ENCODE measurements at places on chromosomes 3 and 15.

DNA sequence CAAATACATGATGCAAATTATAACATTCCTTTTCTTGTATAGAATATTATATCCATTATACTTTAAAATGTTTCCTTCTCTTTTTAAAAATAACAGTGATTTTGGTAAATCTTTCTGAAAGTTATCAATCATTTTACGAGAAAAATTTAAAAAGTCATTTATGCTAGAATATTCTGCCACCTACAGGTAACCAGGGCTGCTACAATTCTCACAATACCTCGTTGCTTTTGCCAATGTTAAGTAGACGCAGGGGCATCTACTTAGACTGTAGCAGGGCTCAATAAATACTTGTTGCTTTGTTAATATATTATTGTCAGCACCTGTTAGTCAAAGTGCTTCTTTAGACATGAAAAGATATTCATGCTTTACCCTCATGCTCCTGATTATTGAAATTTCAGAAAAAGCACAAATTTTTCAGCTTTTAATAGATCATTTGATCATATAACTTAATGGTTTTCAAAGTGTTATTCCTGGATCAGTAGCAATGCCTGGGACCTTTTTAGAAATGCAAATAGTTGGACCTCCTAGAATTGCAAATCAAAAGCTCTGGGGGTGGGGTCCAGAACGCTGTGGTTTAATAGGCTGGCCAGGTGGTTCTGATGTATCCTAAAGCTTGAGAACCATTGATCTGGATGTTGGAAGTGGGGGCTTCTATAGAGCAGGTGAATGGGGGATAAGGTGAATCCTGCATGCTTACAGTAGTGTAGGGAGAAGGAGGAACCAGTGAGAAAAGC, 223.6 kb upstream of the PDZRN3 start:
- H3K4me3 ChIP-seq, result no peak overlapping the region
- DNase-seq, result peak; percentile 45
- no peaks in the 10 kb centered on the region for H3K36me3 ChIP-seq

GRCh38 chr3:13651057-13651400, 102.1 kb downstream of the FBLN2 start:
- no peaks in the 10 kb centered on the region for H3K36me3 ChIP-seq
- peaks cover 15% of the 10 kb centered on the region for H3K4me1 ChIP-seq
- H3K4me3 ChIP-seq, result no peak overlapping the region
- no peak for DNase-seq
- H3K27ac ChIP-seq, result no peak overlapping the region
- H3K27me3 ChIP-seq, result peaks cover 52% of the 10 kb centered on the region

GRCh38 chr15:67884514-67885174, 44.8 kb upstream of the RNU6-1 start:
- H3K27me3 ChIP-seq, result peaks cover 24% of the 10 kb centered on the region
- peak overlapping the region; percentile 46 for H3K27ac ChIP-seq
- DNase-seq, result peak; percentile 78
- peak overlapping the region; percentile 50 for H3K4me3 ChIP-seq

DNA sequence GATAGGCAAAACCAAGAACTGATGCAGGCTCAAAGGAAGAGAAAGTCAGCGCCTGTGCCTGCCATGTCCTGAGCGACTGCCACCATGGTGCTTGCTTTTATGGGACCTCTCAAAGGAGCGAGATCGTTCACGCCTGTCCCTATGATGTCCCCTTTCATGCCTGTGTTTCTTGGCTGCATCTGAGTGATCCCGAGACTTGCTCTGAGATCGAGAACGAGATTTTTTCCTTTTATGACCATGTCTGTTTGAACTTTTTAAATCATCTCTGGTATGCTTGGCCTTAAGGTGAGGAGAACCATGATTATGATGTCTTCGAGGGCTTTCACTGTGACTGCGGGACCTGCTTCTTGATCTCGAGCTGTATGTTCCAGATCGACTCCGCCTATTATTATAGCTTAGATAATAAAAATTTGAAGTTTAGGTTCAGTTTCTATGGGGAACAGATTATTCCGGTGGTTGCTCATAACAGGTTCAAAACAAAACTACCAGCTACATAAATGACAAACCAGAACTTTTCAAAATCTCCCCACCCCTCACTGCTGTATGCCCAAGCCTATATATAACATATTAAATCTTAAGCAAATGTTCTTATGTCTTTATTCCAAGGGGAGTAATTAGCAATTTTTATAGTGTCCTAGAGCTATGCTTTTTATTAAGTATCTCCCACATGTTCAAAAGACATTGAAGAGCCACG, 11.6 kb downstream of the CCNL1 start:
- peaks cover 12% of the 10 kb centered on the region for H3K36me3 ChIP-seq
- no peaks in the 10 kb centered on the region for H3K27me3 ChIP-seq
- no peaks in the 10 kb centered on the region for H3K4me1 ChIP-seq
- H3K27ac ChIP-seq, result no peak overlapping the region

- no peaks in the 10 kb centered on the region for H3K36me3 ChIP-seq
- H3K4me3 ChIP-seq, result no peak overlapping the region
- H3K27ac ChIP-seq, result peak overlapping the region; percentile 54
- no peak for DNase-seq
- H3K27me3 ChIP-seq, result no peaks in the 10 kb centered on the region
These were observed 8.6 kb downstream of the SNRK start for GRCh38 chr3:43294975-43295374.

- no peak for DNase-seq
- H3K4me3 ChIP-seq, result no peak overlapping the region
- peaks cover 21% of the 10 kb centered on the region for H3K27me3 ChIP-seq
- H3K27ac ChIP-seq, result no peak overlapping the region
- H3K4me1 ChIP-seq, result no peaks in the 10 kb centered on the region
- no peaks in the 10 kb centered on the region for H3K36me3 ChIP-seq
These were observed 121.8 kb downstream of the IL20RB start for GRCh38 chr3:137079571-137079970.

DNA sequence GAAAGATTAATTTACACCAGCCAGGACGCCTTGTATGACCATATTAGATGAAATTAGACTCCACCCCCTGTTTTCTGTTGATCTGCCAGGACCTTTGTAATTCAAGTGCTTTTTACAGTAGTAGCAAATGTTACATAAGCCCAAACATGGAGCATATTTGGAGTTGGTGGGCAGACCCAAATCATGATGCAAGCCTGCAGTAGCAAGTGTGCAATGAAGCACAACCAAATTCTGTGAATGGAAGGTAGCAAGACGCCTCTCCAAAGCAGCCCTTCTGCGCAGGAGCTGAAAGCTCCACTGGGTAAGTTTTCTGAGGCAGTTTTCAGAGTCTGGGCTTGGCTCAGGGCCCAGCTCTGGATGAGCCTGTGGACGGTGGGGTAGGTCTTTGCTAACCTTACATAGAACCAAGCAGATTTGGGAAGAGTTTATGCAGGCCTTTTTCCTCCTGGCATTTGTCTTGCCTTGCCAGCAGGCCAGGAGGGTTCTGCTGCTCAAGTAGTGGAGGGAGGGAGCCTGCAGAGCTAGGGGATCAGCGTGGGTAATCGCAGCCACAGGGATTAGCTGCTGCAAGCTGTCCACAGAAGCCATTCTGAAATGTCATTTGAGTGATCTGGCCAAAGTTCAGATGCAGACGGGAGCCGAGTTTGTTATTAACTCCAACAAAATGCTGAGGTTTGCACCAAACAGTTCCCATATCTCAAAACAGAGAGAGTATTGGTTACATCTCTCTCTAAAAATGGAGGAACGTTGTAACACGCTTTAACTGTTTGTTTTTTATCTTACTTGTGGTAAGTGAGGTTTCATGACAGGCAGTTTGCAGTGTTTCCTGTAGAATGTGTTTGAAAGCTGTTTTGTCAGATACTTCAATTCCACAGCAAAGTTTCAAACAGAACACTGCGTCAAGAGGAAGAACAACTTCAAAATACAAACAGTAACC, 55.4 kb downstream of the PSMD6 start:
- peak overlapping the region; percentile 54 for H3K4me3 ChIP-seq
- H3K27ac ChIP-seq, result peak overlapping the region; percentile 88
- H3K4me1 ChIP-seq, result peaks cover 15% of the 10 kb centered on the region
- H3K36me3 ChIP-seq, result no peaks in the 10 kb centered on the region
- no peaks in the 10 kb centered on the region for H3K27me3 ChIP-seq
- DNase-seq, result peak; percentile 75

DNA sequence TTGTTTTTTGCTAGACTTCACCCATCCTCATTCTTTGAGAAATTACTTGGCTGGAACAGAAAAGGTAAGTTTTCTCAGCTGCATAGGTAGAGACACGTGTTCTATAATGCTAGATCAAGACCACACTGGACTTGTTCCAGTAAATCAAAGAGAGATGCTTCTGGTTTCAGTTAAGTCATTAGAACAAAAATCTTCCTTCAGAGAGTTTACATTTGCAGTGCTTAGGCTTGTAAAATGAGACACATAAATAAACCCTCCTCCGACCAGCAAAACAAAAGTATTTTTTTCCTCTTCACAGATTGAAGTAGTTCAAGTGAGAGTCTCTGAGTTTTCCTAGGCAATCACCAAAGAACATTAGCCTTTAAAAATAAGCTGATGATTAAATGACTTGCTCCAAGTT, 87.3 kb upstream of the PROK2 start:
- H3K27me3 ChIP-seq, result peaks cover 17% of the 10 kb centered on the region
- no peak overlapping the region for H3K27ac ChIP-seq
- no peaks in the 10 kb centered on the region for H3K4me1 ChIP-seq
- DNase-seq, result peak; percentile 16
- no peaks in the 10 kb centered on the region for H3K36me3 ChIP-seq

GRCh38 chr3:173547070-173547469, 149.5 kb downstream of the NLGN1 start:
- no peaks in the 10 kb centered on the region for H3K27me3 ChIP-seq
- no peaks in the 10 kb centered on the region for H3K36me3 ChIP-seq
- H3K4me1 ChIP-seq, result no peaks in the 10 kb centered on the region
- no peak overlapping the region for H3K4me3 ChIP-seq

GRCh38 chr3:30309961-30310954, 296.1 kb upstream of the TGFBR2 start:
- no peaks in the 10 kb centered on the region for H3K27me3 ChIP-seq
- H3K36me3 ChIP-seq, result no peaks in the 10 kb centered on the region
- no peak overlapping the region for H3K27ac ChIP-seq
- H3K4me3 ChIP-seq, result no peak overlapping the region
- H3K4me1 ChIP-seq, result no peaks in the 10 kb centered on the region

- H3K4me1 ChIP-seq, result peaks cover 23% of the 10 kb centered on the region
- DNase-seq, result peak; percentile 87
- H3K36me3 ChIP-seq, result peaks cover 33% of the 10 kb centered on the region
- H3K27ac ChIP-seq, result peak overlapping the region; percentile 96
These were observed 65.2 kb downstream of the MYLK start for GRCh38 chr3:123818921-123819429.

DNA sequence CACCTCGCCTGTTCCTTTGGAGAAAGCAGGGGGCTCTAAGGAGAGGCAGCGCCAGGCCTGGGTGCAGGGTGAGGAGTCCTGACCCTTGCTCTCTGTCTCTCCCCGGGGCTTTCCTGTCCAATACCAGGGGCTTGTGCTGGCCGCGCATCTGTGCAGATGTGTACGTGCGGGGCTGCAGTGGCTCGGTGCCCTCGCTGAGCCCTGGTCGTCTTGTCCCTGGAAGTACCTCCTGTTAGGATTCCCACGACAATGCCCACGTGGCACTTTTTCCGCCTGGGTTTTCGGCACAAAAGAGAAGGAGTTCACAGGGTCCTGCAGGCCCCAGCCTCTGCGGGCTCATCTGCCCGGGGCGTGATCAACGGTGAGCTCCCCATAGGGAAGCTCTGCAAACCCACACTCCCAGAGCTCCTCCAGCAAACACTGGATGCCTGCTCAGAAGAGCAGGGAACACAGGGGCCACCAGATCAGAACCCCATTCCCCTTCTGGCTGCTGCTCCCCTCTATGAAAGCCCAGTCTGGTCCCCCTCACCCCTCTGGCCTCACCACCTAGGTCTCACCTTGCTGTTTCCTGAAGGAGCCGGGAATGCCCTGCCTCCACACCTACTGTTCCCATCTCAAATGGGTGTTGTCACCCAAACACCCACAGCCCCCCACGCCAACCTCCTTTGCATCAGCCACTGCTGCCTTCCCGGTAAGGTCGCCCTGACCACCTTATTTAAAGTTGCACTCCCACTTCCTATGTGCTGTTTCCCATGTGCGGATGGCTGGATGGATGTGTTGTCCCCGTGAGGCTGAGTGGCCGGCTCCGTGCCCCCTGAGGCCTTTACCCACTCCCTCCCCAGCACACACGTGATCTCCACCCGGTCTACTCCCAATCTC, 62.6 kb upstream of the PRR20G start:
- no peaks in the 10 kb centered on the region for H3K36me3 ChIP-seq
- DNase-seq, result no peak
- H3K4me1 ChIP-seq, result no peaks in the 10 kb centered on the region
- no peak overlapping the region for H3K27ac ChIP-seq
- no peak overlapping the region for H3K4me3 ChIP-seq

- H3K4me1 ChIP-seq, result peaks cover 3% of the 10 kb centered on the region
- no peak overlapping the region for H3K4me3 ChIP-seq
- no peaks in the 10 kb centered on the region for H3K36me3 ChIP-seq
- DNase-seq, result no peak
- peak overlapping the region; percentile 85 for H3K27ac ChIP-seq
- H3K27me3 ChIP-seq, result no peaks in the 10 kb centered on the region
These were observed 18.3 kb upstream of the FOXP1 start for GRCh38 chr3:71601811-71602210.

DNA sequence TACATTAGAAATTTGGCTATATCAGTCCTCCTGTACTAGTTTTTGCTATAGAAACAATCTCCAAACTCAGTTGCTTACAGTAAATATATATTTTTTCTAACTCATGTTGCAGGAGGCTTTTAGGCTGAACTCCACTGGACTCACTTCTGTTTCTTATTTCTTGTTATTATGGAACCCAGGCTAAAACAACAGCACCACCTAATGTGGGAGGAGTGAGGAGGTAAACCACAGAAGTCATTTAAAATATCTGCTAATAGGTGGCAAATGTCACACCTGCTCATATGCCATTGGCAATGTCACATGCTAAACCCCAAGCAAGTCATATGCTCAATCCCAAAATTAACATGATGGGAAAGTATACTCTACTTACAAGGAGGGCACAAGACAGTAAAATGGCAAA, 462.2 kb downstream of the PLOD2 start:
- no peak for DNase-seq
- H3K27ac ChIP-seq, result no peak overlapping the region
- H3K4me1 ChIP-seq, result no peaks in the 10 kb centered on the region
- H3K27me3 ChIP-seq, result no peaks in the 10 kb centered on the region
- no peaks in the 10 kb centered on the region for H3K36me3 ChIP-seq

GRCh38 chr3:126886217-126886616, 96.7 kb upstream of the PLXNA1 start:
- H3K4me3 ChIP-seq, result no peak overlapping the region
- peak; percentile 46 for DNase-seq
- peaks cover 15% of the 10 kb centered on the region for H3K36me3 ChIP-seq
- H3K27ac ChIP-seq, result no peak overlapping the region
- no peaks in the 10 kb centered on the region for H3K4me1 ChIP-seq
- H3K27me3 ChIP-seq, result no peaks in the 10 kb centered on the region

- no peaks in the 10 kb centered on the region for H3K4me1 ChIP-seq
- no peak for DNase-seq
- no peak overlapping the region for H3K27ac ChIP-seq
- H3K27me3 ChIP-seq, result no peaks in the 10 kb centered on the region
- no peaks in the 10 kb centered on the region for H3K36me3 ChIP-seq
These were observed 20.5 kb upstream of the LRRN1 start for GRCh38 chr3:3778641-3779270.

All from mesenchymal stem cell (in vitro differentiated cells and primary cell).